AG08396 (cell line): ENCODE measurements at places on chromosomes 1 and 21.

DNA sequence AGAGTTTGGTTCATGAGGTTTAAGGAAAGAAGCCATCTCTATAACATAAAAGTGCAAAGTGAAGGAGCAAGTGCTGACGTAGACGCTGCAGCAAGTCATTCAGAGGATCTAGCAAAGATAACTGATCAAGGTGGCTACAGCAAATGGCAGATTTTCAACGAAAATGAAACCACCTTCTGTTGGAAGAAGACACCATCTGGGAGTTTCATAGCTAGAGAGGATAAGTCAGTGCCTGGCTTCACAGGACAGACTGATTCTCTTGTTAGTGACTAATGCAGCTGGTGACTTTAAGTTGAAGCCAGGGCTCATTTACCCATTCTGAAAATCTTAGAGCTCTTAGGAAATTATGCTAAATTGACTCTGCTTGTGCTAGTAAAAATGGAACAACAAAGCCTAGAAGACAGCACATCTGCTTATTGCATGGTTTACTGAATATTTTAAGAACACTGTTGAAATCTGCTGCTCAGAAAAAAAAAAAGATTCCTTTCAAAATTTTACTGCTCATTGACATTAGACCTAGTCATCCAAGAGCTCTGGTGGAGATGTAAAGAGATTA, 10.5 kb downstream of the MAEL start:
- DNase-seq = no peak

DNA sequence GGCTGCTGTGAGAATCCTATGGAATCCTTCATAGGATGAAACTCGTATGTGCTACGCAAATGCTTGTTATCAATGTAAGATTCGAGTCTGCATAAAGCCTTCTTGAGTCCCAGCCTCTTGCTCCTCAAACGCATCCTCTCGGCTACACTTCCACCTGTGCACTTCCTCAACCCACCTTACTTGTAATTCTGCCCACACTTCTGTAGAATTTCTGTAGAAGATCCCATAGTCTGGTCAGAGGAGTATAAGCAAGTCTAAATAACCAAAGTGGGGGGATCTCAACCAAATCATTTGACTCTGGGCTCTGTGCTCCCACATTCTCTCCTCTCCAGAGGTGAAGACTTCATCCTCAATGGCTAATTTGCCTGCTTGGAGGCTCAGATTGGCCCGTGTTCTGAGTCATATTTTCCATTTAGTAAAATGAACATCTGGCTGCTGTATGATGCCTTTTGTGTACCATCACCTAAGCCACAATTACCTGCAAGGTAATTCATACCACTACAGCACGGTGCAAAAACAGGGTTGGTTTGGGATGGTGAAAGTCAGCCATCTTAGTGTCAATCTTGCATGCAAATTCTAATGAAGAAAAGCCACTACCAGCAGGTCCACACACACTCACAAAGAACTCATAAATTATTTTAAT, 63.2 kb downstream of the ITPKB start:
- no peak for DNase-seq

DNA sequence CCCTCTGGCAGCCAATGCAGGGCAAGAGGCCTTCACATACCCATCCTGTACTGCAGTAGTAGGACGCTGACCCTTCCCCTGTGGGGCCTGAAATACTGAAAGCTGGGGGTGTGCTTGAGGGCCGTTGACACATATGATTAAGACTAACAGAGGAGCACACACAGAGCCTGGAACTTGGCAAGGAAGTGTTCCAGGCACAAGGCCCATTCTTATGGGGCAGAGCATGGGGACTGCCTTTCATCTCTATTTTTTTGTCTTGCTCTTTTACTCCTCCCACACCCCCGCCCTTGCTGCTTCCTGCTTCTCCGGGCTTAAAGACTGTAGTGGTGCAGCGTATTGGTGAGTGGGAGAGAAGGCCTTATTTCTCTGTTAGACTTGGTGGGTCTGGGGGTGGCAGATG, 137.4 kb downstream of the BACH1 start:
- no peak for DNase-seq

GRCh38 chr1:163421701-163422100, 99.9 kb downstream of the NUF2 start:
- DNase-seq = no peak

GRCh38 chr1:104671684-104672353, 922.1 kb downstream of the AMY1C start:
- DNase-seq = no peak

DNA sequence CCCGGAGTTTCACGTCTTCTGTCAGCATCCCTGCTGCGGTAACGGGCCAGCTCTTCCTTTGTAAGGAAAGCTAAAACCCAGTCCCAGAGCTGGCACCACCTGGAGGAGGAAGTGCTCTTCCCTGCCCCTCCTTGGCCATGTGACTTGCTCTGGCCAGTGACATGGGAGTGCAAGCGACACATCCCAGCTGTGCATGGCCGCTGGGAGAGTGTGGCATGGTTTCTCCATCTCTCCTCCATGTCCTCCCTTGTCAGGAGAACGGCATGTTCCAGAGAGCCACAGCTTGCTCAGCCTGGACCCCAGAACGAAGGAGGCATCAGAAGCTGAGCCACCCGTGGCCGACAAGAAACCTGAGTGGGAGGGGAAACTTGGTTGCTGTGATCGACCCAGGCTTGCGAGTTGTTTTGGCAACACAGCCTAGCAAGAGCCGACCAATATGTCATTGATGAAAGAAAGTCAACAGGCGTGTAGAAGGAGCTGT, 2.7 kb upstream of the PRXL2B start:
- DNase-seq = peak; percentile 50

- no peak for DNase-seq
Measured at GRCh38 chr1:227073786-227074185, 133.7 kb downstream of the COQ8A start.

DNA sequence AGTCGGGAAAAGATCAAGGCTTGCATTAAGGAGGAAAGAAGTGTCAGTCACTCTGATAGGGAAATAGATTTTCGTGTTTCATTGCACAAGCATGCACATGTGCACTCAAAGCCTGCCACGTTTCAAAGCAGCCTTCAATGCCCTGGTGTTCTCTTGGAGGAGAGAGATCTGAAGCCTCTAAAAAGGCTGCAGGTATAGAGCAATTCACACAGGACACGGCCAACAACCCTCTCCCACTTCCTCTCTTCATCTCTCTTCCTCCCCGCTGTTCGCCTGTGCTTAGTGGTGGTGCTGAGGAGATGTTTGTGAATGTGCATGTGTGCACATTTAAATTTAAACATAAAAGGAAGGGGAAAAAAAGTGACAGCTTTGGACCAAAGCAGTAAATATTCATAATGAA, 117.7 kb downstream of the NUF2 start:
- no peak for DNase-seq

GRCh38 chr21:34986561-34987500, 62.3 kb downstream of the RUNX1 start:
- no peak for DNase-seq
